NCI-H1694 (cell line): ENCODE measurements at places on chromosomes 12 and 14.

DNA sequence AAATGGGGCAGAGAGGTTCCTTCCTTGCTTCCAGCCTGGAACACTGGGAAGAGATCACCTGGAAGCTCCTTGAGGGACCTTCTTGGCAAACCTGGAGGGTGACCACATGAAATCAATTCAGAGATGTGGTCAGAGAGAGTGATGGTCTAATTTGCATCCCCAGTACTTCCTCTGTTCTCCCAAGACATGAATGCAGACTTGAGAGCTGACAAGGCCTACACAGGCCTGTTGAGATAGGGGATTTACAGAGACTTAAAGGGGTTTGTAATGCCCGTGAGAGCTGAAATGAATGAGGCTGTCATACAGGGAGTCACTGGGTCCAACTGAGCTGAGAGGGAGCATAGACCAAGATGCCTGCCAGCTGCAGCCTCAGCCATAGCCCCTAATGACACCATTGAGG, 45.1 kb downstream of the TMX1 start:
- DNase-seq, result no peak

DNA sequence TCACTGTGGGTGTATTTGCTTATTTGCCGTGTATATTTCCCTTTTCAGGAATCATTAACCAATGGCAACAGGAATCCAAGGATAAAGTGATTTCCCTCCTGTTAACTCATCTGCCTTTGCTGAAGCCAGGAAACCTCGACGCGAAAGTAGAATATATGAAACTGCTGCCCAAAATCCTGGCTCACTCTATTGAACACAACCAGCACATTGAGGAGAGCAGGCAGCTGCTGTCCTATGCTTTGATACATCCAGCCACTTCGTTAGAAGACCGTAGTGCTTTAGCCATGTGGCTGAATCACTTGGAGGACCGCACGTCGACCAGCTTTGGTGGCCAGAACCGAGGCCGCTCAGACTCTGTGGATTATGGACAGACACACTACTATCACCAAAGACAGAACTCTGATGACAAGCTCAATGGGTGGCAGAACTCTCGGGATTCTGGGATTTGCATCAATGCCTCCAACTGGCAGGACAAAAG, 135.1 kb downstream of the SAMD4A start:
- DNase-seq, result no peak

DNA sequence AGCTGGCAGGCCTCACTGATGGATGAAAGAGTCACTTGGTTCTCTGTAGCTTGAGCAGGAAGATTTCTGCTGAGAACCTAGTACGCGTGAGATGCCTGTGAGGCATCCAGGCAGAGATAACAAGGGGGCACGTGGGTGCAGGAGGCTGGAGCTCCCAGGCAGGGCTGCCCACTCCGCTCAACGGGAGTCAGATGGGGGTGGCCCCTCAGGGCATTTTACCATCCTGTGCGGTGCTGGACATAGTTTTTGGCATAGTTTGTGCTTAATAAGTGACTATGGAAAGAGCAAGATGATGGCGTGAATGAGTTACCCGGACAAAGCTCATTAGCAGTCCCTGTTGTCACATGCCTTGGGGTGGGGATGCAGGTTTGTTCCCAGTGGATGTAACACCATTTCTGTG, 182.8 kb downstream of the TSPAN9 start:
- no peak for DNase-seq

DNA sequence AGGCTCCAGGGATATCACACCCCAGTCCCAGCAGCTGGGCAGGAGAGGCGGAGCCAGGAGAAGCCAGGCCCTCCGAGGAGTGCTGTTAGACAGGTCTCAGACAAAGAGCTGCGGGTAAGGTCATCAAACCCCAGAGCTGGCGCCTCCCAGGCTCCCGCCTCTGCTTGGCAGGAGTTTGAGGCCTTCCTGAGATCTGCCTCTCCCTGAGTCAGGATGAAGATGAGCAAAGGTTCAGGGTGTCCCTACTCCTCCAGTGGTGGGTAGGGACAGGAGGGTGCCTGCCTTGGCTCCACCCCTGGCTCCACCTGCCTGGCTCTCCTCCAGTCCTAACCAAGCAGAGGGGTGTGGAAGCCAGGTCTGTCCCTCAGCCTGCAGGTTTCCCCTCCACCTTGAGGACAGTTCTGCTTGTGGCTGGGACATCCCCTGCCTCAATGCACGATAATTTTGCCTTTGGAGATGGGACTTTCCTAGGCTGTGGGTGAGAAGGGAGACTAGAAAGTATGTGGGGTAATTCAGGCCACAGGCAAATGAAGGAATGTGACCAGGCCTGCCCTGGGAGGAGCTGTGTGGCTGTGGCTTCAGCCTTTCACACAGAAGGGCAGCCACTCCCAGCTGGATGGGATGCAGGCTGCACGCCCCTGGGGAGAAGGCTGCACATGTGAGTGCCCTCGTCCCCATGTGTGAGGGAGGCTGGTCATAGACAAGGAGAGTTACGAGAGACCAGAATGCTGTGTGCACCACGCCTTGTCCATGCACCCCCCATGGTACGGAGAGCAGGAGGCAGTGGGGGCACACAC, 2.2 kb downstream of the PLEKHG6 start:
- DNase-seq, result no peak

GRCh38 chr12:127893895-127894609, 372.9 kb upstream of the TMEM132C start:
- no peak for DNase-seq

DNA sequence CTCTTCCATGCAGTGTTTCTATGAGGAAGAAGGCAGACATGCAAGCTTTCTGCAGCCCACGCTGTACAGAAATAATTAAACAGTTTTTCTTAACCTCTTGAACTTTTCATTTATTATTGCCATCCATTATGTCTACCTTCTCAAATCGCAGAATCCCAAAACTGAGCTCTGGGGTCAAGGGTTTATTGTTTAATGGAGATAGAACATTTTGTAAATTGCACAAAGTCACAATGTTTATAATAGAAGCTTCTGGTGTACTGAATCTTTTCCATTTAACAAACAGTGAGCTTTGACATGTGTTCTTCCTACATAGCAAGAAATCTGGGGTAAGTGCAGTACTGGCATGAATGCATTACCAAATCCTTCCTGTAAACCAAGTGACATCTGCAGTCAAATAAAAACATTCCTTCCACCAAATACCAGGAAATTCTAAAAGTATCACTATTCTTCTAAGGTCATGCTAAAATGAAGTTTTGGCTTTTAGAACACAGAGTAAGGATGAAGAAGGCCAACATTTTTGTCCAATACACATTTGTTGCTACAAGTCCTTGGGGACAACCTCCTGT, 385.3 kb upstream of the DDHD1 start:
- DNase-seq, result no peak

- DNase-seq, result no peak
Observed at GRCh38 chr14:66698503-66698902, 190.6 kb downstream of the GPHN start.

GRCh38 chr12:95943330-95943842, at the start of gene AMDHD1:
AMDHD1 (plus strand) TSS chr12:95943331; CDS start chr12:95943399, 68 bp downstream.
- no peak for DNase-seq

DNA sequence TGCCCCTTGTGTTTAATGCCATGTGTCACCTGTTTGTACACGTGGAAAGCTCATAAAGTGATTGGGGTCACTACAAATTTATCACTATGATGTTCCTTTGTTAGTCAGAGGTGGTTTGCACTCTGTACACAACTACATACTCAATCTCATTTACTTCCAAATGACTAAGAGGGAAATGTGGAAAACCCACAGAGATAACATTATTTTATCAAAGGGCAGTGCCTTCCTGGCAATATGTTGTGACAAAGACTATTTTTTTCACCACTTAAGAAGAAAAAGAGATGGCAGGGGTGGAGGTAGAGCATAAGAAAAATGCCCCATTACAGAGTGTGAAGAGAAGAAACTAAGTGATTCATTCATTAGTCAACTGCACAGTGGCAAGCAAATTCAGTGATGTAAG, 1064.1 kb upstream of the FLRT2 start:
- no peak for DNase-seq

- DNase-seq, result peak; percentile 37
Observed at GRCh38 chr12:81617915-81618314, 141.2 kb downstream of the PPFIA2 start.

- DNase-seq, result no peak
Observed at GRCh38 chr12:68867606-68868005, 59.6 kb downstream of the MDM2 start.

DNA sequence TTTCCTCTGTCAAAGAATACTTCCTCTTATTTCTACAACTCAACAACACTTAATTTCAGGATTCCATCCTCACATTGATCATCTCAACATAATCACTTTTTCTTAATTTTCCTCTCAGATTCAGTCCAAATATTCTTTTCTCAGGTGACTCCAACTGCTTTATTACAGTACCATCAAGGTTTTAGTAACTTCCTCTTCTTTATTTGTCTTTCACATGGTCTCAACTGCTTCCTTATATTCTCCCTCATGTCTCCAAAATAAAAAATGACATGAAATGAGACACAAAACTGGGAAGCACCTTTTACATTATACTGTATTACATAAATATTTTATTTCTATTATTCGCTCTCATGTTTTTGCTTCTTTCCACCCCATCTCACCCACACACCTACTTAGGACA, 55.5 kb downstream of the PPP2R5E start:
- no peak for DNase-seq

DNA sequence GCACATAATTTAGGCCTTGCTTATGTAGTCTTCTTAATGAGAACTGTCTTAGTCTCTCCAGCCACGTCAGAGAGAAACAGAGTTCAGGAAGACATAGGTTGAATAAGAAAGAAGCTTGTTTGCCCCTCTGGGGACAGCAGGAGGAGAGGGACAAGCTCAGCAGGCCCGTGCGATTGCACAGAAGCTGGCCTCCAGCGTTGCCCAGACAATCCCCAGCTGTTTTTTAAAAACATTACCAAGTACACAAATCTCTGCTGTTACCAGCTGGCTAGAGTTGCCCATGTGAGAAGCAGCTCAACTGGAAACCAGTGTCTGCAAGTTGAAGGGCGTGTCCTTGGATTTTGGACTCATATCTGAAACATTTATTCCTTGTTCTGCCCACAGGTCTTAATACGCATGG, 232.6 kb downstream of the EFCAB11 start:
- DNase-seq, result no peak
